ENCODE measurements at places on chromosomes 3 and 15. TPM values are rescaled to one million over a fixed set of nuclear protein-coding genes. Genes with fewer than 3 reads are reported as not detected.

Gene ALPK3
- total RNA-seq = 118 TPM

Gene ARPP19
- total RNA-seq = 165 TPM

Gene ATP2B2
- not detected for total RNA-seq

Gene CD80
- not detected for total RNA-seq

Gene SPINK8
- not detected for total RNA-seq

Gene MAGEF1
- 27.4 TPM for total RNA-seq

Gene SGO1
- 0.17 TPM for total RNA-seq

Gene EXD1
- not detected for total RNA-seq

Gene BCHE
- 2.6 TPM for total RNA-seq

Gene XCR1
- total RNA-seq = not detected

All from left ventricle myocardium superior (tissue), 1 donor.